Thoracic aorta (tissue), 2 donors: ENCODE measurements at places on chromosomes 1 and 21.
A peak's percentile ranks its signal among the peaks of the same experiment; 100 is the strongest.

- DNase-seq, result no peak
- no peaks in the 10 kb centered on the region for H3K27me3 ChIP-seq
- H3K27ac ChIP-seq, result no peak overlapping the region
- no peak overlapping the region for H3K4me3 ChIP-seq
Measured at GRCh38 chr1:163337631-163338030, 15.9 kb downstream of the NUF2 start.

GRCh38 chr1:204990721-204991341 is 52.2 kb upstream of the CNTN2 start:
- H3K27ac ChIP-seq, result no peak overlapping the region
- H3K4me1 ChIP-seq, result no peaks in the 10 kb centered on the region
- no peak overlapping the region for H3K4me3 ChIP-seq
- H3K36me3 ChIP-seq, result no peaks in the 10 kb centered on the region
- H3K27me3 ChIP-seq, result no peaks in the 10 kb centered on the region

GRCh38 chr1:67969446-67969845 is 81.0 kb downstream of the DIRAS3 start:
- no peaks in the 10 kb centered on the region for H3K36me3 ChIP-seq
- no peaks in the 10 kb centered on the region for H3K4me1 ChIP-seq
- H3K27me3 ChIP-seq, result no peaks in the 10 kb centered on the region
- no peak overlapping the region for H3K4me3 ChIP-seq
- DNase-seq, result no peak

GRCh38 chr21:28714777-28715464 is 277.8 kb downstream of the LTN1 start:
- H3K36me3 ChIP-seq, result no peaks in the 10 kb centered on the region
- H3K27me3 ChIP-seq, result no peaks in the 10 kb centered on the region
- no peaks in the 10 kb centered on the region for H3K4me1 ChIP-seq
- H3K27ac ChIP-seq, result no peak overlapping the region

DNA sequence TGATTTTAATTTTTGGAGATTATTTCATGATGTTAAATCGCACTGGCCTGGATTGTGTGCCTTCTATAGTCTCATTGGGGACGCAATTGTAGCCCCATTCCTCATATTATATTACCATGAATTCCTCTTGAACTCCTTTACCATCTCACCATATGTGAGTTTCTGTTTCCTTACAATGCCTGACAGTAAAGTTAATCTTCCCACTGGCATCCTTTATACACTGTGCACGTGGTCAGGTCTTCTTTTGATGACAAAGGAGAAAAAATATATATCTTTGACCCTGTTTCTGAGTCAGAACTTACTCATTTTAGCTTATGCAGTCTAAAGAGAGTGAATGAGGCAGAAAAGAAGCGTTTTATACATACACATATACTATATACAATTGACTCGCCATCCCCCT is 774 bp upstream of the ABL2 start:
- H3K27ac ChIP-seq, result peak overlapping the region; percentile 91
- no peaks in the 10 kb centered on the region for H3K36me3 ChIP-seq
- H3K27me3 ChIP-seq, result no peaks in the 10 kb centered on the region
- DNase-seq, result no peak
- peak overlapping the region; percentile 99 for H3K4me3 ChIP-seq
